NCI-H1417 treated with DMSO at 0.1 percent for 48 hours (cell line): ENCODE measurements at places on chromosomes 12 and 14.
A peak's percentile ranks its signal among the peaks of the same experiment; 100 is the strongest.

- peak; percentile 39 for DNase-seq
Observed at GRCh38 chr12:63037746-63038712, 103.1 kb upstream of the PPM1H start.

GRCh38 chr14:57748279-57748678 lies 117.6 kb downstream of the SLC35F4 start:
- no peak for DNase-seq

DNA sequence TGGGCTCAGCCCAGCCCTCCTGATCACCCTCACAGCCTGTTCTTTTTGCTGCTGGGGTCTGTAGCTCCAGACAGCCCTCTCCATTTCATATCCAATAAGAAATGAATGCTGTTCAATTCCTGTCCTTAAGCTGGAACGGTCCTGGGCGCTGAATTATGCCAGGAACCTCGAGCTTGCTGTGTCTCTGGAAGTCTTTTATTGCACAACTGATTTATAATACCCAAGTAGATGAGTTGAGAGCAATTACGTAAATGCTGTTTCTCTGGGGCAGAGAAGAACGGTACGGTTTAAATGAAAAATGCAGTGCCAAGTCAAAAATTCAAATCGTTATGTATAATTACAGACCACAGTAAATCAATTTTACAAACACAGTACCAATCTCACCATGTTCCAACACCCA lies 161.0 kb downstream of the SAMD4A start:
- DNase-seq: no peak

DNA sequence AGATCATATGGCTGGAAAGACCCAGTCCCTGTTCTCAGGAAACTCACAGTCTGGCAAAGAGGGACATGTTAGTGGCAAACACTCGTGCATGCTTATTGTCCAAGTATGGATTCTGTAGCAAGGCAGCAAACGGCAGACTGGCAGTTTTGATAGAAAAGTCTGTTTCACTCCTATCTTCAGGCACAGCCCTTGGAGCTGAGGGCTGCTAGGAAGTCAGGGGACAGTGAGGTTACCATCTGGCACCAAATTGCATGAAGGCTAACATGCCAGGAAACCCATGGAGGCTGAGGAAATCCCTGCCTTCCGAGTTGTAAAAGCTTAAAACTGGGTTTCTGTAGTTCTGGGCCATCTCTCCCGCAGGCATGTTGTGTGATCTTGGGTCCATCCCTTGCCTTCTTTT lies 32.9 kb downstream of the CALM1 start:
- DNase-seq: no peak

- no peak for DNase-seq
Observed at GRCh38 chr14:60250257-60251035, 1.4 kb downstream of the PPM1A start.

DNA sequence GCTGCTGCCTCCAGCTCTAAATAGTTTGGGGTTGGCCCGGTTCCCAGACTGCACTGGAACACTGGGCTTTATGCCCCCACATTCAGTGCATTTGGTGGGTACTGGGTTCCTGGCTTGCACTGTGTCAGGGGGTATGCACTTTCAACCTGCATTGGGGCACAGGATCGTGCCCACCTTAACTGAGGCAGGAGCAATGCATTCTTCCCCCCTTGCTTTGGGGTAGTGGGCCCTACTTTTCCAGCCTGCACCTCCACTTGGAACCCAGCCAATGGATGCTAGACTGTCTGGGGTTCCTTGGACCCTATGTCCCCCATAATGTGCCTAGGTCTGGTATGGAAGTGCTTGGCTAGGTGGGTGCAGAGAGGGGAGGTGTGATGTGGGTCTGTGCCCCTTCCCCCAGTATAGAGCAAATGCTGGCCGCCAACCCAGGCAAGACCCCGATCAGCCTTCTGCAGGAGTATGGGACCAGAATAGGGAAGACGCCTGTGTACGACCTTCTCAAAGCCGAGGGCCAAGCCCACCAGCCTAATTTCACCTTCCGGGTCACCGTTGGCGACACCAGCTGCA lies 615 bp downstream of the TARBP2 start:
- no peak for DNase-seq

GRCh38 chr12:69324797-69325466 lies 23.2 kb upstream of the LYZ start:
- no peak for DNase-seq

- no peak for DNase-seq
Observed at GRCh38 chr14:31854508-31855075, 222.5 kb upstream of the ARHGAP5 start.

GRCh38 chr14:72714094-72714493 lies 179.8 kb downstream of the DPF3 start:
- no peak for DNase-seq

DNA sequence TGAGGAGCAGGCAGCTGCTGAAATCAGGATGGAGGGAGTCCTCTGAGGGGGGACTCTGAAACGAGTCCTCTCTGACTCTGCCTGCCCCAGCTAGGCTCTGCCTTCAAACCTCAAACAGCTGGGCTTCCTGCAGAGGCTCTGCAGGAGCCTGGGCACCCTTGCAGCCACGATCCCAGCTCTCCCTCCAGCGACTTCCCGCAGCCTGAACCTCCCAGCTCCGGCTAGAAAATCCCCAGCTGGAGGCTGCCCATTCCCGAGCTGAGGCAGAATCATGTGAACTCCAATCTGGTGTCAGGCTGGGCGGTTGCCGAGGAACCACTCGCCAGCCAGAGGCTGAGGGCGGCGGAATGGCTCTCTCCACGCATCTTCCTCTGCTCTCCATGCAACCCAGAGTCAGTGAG lies at the start of gene GPR68:
TSS of gene GPR68 (minus strand) at position 204 of the 401 bp plus-strand sequence. CDS start 9,654 bp downstream, outside the sequence.
- DNase-seq: peak; percentile 40

DNA sequence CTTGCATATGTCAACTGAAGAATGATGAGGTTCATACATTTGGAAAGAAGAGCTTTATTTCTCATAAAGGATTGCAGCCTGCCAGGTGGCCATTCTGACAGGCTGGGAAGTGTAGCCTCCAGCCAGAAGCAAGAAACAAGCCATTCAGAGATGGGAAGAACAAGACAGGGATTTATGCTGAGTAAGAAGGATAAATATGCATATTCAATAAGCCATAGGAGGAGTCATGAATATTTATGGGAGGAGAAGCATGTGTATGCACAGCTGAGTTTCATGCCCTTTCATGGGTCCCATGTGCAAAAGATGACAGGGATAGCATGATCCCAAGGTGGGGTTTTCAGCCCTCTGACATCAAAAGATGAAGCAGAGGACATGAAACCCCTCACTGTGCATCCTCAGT lies 269.8 kb downstream of the TMEM132C start:
- DNase-seq: no peak

- no peak for DNase-seq
Observed at GRCh38 chr12:18690653-18691052, 47.2 kb downstream of the PLCZ1 start.

DNA sequence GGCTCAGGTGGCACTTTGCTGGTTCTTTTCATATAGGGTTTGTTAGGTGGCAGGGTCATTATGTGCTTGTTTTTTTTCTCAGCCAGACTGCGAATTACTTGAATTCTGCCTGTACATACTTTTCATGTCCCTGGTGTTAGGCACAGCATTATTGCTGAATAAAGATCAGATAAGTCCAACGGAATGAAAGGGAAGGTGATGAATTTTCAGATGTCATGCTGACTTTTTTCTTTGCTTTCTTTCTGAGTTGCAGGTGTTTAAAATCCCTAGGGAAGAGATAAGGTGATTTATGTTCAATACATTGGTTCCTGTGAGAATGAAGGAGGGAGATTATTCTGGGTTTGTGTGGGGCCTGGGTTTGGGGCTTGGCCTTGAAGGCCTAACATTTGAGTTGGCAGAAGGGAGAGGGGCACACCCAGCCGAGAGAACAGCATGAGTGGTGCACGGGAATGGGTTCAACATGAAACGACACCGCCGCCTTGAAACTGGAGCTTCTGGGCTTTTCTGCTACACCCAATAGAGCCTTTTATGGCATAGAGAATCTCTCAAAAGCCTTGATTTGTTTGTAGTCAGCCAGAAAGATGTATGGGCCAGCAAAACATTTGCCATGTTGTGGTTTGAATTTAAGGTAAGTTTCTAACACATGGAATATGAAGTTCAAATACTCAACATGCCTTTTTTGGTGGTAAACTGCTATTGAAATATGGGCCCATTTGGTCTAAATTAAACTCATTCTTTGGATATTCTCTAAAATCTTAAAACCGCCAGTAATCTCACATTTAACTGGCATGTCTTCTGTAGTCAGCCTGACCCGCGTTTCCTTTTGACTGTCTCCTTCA lies 477.0 kb downstream of the PCNX1 start:
- no peak for DNase-seq

DNA sequence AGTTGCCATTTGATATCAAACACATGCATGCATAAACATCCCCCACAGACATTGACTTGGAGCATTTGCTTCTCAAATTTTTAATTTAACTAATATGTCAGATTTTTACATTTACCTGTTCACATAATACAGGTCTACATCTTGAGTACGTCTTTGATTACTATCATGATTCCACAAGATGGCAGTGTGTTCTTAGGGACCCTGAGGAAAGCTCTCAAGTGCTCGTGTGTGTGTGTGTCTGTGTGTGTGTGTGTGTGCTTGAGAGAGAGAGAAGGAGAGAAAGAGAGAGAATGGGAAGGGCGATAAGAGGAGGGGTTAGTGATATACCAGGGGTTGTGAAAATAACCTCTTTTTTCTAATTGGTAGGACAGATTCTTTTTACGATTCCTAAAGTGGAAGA lies 167.1 kb upstream of the OR4E1 start:
- DNase-seq: no peak

DNA sequence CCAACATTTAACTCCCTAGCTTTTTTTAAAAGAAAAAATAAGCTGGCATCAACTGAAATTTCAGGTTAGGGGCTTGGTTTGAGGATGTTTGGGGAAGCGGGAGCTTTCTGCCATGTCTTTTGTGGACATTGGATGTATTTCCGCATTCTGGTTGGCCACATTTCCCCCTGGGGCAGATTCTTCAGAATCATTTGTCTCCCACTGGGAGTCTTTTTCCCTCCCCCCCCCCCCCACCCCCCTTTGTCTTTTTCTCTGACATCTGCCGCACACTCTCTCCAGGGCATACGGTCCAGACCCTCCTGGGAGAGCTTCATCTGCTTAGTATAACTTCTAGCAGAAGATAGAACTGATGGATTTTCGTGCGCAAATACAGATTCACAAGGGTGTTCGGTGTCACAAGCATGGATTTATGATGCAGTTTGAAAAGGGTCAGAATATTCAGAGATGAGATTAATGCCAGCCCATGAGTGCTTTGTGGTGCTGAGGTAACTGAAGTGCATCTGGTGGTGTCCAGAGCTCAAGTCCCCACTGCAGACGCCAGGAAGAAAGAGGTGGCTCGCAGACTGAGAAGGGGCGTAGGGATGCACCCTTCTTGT lies 40.2 kb downstream of the ETV6 start:
- no peak for DNase-seq

DNA sequence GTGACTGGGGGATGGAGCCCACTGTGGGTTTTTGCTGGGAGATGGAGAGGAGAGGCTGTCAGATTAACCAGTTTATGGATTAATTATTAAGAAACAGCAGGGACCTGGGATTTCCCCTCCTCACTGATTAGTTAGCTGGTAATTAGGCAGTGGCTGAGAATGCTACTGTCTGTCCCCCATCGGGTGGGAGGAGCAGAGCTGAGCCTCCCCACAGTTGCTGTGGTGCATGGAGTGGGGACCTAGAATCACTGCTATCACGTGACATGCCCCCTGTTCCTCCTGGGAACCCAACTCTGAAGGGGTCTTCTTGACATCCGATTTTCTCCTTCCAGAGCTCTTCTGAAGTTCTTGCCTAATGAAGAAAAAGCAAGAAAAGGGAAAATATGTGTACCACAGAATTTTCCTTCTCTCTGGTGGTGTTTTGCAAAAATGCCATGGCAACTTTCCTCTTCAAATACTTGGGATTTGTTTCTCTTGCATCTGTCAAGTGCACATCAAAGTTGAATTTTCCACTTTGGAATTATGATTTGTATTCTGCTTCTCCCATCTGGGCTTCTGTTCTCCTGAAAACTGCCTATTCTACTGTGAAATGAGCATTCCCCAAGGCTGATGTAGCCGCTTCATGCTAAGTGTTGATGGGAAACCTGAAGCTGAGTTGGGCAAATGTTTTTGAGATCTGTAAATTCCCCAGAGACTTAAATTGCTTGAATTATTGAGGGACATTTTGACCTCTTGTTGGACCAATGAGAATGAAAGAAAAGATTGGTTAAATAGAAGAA lies 264.2 kb downstream of the RGS6 start:
- DNase-seq: no peak

DNA sequence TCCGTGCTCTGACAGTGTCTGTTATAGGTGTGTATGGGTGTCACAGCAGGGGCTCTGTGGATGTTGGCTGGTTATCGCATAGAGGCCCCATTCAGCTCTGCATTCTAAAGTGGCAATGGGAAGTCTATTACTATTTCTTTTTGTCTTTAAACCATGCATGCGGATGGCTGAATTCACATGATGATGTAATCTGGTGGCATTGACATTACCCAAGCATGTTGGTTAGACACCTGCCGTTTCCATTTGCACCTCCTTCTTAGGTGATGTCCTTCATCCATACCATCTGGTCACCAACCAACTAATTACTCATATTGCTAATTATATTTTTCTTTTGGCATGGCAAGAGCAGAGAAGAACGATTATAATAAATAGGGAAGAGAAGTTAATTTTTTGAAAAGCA lies 270.8 kb upstream of the RGS6 start:
- no peak for DNase-seq

GRCh38 chr12:40152783-40153383 lies 47.0 kb upstream of the SLC2A13 start:
- peak; percentile 3 for DNase-seq

- no peak for DNase-seq
Observed at GRCh38 chr12:31929027-31929526, 30.1 kb upstream of the RESF1 start.

GRCh38 chr14:104130974-104131651 lies 7.3 kb upstream of the KIF26A start:
- DNase-seq: no peak

GRCh38 chr12:52871291-52872039 lies 22.7 kb upstream of the KRT78 start:
- no peak for DNase-seq

DNA sequence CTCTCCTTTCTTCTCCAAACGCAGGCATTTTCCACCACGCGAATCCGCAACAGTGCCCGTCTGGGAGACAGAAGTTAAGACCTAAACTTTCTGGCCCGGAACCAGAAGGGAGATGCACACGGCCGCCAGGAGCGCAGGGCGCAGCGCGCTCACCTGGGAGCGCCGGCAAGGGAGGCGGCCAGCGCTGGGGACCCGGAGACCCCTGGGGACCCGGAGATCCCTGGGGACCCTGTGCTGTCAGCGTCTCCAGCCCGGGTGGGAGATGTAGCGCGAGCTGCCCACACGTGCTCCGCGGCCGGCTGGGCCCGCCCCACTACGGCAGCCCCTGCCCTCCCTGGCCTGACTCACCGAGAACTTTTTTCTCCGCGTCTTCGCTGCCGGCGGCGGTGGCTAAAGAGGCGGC lies 620 bp downstream of the YBX3 start:
- DNase-seq: no peak

DNA sequence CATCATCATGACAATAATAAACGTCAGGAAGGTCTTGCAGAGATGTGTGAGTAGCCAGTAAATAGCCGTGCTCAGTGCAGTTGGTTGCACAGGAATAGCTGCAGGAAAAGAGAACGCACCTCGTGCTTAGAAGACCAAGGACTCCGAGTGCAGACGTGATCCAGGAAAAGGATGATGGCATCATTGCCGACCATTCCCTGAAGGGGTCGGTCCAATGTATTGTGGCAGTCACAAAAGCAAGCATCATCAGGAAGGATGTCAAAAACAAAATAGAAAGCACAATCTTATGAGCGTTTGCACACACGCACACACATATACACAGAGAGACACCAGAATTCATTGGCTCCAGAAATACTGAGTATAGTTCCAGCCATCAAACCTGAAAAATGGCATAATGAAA lies 12.8 kb downstream of the DUSP6 start:
- no peak for DNase-seq

- DNase-seq: no peak
Observed at GRCh38 chr12:121289962-121290361, 6.5 kb downstream of the CAMKK2 start.
